Smooth muscle cell of the pulmonary artery (primary cell): ENCODE measurements at places on chromosomes 4 and X. TPM values are rescaled to one million over a fixed set of nuclear protein-coding genes. Genes with fewer than 3 reads are reported as not detected.

The REST gene
- total RNA-seq = 33.0 and 37.1 TPM in 2 replicates

The SGMS2 gene
- total RNA-seq = 174 and 197 TPM in 2 replicates

The CLIC2 gene
- total RNA-seq = 0.33 and 0.78 TPM in 2 replicates

The DTHD1 gene
- total RNA-seq = not detected in 2 replicates

The FGF2 gene
- 69.1 and 174 TPM in 2 replicates for total RNA-seq

The UNC5C gene
- total RNA-seq = 3.5 and 10.1 TPM in 2 replicates

The WWC2 gene
- 39.8 and 62.1 TPM in 2 replicates for total RNA-seq

The CHIC2 gene
- 48.4 and 50.7 TPM in 2 replicates for total RNA-seq

The SCFD2 gene
- 44.5 and 49.5 TPM in 2 replicates for total RNA-seq

The C4orf51 gene
- not detected in 2 replicates for total RNA-seq

The GPC3 gene
- 0.56 and 19.5 TPM in 2 replicates for total RNA-seq

The PAGE2 gene
- not detected in 2 replicates for total RNA-seq

The NSDHL gene
- 11.6 and 13.7 TPM in 2 replicates for total RNA-seq

The RXFP1 gene
- total RNA-seq = 0.50 and 14.7 TPM in 2 replicates

The UCP1 gene
- not detected in 2 replicates for total RNA-seq

The TMEM156 gene
- 0.20 TPM in 1 of 2 replicates, not detected in the other for total RNA-seq

The TMEM154 gene
- 0.33 and 1.7 TPM in 2 replicates for total RNA-seq

The MAGEA1 gene
- total RNA-seq = not detected in 2 replicates

The CPZ gene
- 1.8 and 24.4 TPM in 2 replicates for total RNA-seq

The BEX5 gene
- total RNA-seq = not detected in 2 replicates

The SERTM2 gene
- 0.03 TPM in 1 of 2 replicates, not detected in the other for total RNA-seq

The REELD1 gene
- total RNA-seq = not detected in 2 replicates

The BST1 gene
- 21.0 and 55.3 TPM in 2 replicates for total RNA-seq

The IL3RA gene
- total RNA-seq = 0.07 TPM in 1 of 2 replicates, not detected in the other

The PRRG3 gene
- total RNA-seq = not detected in 2 replicates

The DCAF8L2 gene
- 0.20 TPM in 1 of 2 replicates, not detected in the other for total RNA-seq

The NAA11 gene
- not detected in 2 replicates for total RNA-seq

The GUCY1B1 gene
- 4.9 and 5.9 TPM in 2 replicates for total RNA-seq

The CITED1 gene
- total RNA-seq = not detected in 2 replicates

The BRCC3 gene
- total RNA-seq = 14.3 and 16.1 TPM in 2 replicates

The BTC gene
- total RNA-seq = 0.30 and 0.78 TPM in 2 replicates

The HSPA4L gene
- 11.3 and 17.0 TPM in 2 replicates for total RNA-seq

The VCX2 gene
- total RNA-seq = not detected in 2 replicates

The RHOXF1 gene
- not detected in 2 replicates for total RNA-seq

The SASH3 gene
- total RNA-seq = not detected in 2 replicates

The GYG2 gene
- 0.86 and 1.6 TPM in 2 replicates for total RNA-seq
